ENCODE measurements at places on chromosomes 5 and 9.

GRCh38 chr5:56588131-56588487 lies 227.2 kb upstream of the MAP3K1 start:
- DNase-seq, result no peak

- DNase-seq, result no peak
These were observed 258.8 kb upstream of the ZNF608 start for GRCh38 chr5:125005266-125005665.

- DNase-seq, result no peak
These were observed 34.3 kb downstream of the MTMR12 start for GRCh38 chr5:32278406-32278805.

GRCh38 chr5:78787783-78788182 lies 139.2 kb upstream of the LHFPL2 start:
- DNase-seq, result no peak

All from amygdala (tissue), 56 donors.